Amniotic stem cell (primary cell): ENCODE measurements at places on chromosomes 6 and 20.

DNA sequence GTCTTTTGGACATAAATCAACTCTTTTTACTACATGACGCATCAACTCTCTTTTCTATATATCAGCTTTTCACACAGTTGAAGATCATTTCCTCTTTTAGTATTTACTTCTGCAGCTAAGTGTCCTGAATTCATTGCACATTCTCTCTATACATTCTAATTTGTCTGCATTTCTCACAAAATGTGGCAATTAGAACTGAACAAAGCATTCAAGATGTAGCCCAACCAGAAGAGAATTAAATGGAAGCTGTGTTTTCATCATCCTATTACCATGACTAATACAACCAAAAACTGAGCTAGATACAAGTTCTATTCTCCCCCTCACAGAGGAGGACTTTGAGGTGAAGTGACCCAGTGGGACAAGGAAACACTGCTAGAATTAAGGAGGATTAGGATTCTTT is 86.9 kb downstream of the PLCG1 start:
- no peak for DNase-seq

- DNase-seq: peak; percentile 37
Measured at GRCh38 chr6:7992002-7992815, 72.0 kb downstream of the BLOC1S5 start.

DNA sequence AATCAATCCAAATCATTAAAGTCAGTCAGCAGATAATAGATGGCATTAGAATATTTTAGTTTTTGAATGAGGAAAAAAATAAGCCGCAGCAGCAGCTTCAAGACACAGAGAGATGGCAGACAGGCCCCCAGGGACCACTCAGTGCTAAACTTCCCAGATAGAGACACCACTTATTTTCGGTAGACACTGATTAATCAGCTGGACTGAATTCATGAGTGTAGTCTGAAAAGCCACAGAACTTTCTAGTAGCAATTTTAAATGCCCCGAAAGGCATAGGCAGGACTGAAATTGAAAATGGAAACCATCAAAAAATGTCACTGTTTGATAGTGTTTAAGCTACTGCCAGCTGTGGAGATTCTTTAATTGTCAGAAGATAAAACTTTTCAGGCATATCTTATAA is 3.1 kb upstream of the CLDN20 start:
- no peak for DNase-seq

- DNase-seq: no peak
Measured at GRCh38 chr6:15894973-15895725, 232.3 kb upstream of the DTNBP1 start.

GRCh38 chr6:105562027-105562426 is 159.1 kb upstream of the PREP start:
- no peak for DNase-seq

DNA sequence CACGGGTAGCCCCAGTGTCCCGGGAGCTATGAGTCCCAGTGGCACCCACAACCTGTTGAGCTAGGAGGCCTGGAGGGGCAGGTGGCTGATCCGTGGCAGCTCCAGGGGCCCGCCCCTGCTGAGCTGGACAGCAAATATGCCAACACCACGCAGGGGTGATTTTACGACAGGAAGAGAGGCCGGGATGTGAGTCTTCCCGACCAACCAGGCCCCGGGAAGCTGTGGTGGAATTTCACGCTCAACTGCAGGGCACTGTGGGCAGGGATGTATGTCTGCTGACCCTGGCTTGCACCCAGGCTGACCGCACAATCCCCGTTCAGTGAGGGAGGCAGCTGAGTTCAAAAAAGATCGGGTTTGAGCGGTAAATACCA is 183.9 kb downstream of the ERMARD start:
- no peak for DNase-seq

GRCh38 chr6:44122801-44123200 is 4.5 kb downstream of the MRPL14 start:
- no peak for DNase-seq

GRCh38 chr6:85462673-85463072 is 12.8 kb downstream of the NT5E start:
- no peak for DNase-seq

DNA sequence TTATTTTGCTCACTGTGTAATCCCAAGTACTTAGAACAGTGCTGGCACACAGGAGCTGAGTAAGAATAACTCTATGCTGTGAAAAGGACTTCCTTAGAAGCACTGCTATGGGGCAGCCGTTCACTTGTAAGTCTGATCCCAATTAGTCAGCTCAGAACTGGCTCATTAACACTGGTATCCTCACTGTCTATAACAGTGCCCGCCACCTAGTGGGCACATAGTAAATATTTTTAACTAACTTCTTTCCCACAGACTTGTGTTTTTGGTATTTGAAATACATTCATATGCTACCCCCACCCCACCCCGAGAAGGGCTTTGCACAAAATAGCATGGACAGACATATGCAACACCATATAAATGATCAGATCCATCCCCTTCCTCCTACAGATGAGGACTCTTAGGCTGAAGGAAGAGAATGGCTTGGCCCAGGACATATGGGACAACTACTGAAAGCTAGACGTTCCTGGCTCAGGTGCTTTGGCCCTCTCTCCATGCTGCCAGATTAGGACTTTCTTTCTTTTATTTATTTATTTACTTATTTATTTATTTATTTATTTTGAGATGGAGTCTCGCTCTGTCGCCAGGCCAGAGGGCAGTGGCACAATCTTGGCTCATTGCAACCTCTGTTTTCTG is 47.1 kb downstream of the DST start:
- DNase-seq: no peak

DNA sequence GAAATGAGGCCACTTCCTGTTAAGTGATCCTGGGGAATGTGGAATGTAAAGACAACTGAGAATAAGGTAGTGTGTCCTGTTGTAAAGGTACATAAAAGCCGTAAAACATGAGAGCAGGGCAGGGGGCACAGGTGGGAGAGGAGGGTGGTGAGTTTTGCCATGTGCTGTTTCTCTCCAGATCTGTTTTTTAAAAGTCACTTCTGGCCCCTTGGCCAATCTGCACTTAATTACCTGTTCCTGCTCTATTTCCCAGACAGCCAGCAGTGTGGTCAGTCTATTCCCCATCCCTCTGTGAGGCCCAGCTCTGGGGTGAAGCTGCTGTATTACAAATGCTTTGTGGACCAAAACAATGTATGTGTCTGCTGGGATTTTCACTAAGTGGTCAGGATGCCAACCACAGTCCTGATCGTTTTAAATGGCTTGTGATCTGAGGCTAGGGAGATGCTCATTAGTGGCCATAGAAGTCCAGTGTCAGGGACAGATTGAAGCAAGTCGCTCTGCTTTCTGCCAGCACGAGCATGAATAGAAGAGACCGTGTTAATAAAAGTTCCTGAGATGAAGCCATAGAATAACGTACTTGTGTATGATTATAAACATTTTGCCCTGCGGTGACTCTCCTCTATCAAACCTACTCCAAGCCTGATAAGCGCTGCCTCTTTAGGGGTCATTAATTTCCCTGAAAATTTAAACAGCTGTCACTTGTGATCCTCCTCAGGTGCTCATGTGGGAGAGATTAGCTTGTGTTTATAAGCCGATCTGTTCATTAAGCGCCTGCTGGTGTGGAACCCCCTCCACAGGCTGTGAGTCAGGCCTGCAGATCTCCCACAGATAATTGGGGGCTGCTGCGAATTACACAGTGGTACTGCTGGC is 111.8 kb upstream of the CENPW start:
- DNase-seq: no peak

DNA sequence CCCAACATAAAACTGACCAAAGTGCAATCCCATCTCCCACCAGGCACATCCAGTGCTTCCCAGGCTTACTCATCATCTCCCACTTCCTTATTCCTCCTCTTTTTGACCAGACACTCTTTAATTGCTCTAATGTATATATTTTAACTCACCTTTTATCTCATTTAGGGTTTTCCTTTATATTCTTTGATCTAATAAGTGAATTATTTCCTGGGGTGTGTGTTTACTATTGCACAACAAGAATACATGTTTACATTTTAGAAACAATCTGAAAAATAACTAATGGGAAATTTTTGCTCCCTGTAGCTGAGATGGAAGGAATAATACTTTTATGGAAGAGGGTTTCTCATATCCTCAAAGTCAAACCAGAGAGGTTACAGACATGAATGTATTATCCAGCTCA is 18.4 kb downstream of the RHAG start:
- no peak for DNase-seq

GRCh38 chr6:164108092-164108491 is 693.6 kb downstream of the QKI start:
- DNase-seq: no peak

DNA sequence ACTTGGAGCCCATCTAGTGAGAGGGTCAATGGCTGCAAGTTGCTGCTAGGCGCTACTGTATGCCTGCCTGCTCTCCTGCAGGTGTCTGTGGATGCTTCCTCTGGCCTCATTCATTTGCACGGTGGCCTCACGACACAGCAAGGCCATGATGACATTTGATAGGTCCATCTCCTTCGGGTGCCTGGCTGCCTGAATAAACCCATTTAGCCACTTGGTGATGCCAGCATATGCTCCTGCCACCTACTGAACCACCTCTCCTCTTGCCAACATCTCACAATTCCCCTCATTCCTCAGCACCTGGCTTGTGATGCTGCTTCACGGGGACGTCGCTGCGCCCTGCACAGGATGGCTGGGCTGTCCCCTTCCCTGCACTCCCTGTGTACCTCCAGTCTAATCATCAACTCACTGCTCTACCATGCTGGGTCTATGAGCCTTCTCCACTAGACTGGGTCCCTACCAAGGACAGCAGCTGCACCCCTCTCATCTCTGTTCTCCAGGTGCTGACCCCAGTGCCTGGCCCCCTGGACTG is 51.1 kb downstream of the AGPAT4 start:
- DNase-seq: no peak

DNA sequence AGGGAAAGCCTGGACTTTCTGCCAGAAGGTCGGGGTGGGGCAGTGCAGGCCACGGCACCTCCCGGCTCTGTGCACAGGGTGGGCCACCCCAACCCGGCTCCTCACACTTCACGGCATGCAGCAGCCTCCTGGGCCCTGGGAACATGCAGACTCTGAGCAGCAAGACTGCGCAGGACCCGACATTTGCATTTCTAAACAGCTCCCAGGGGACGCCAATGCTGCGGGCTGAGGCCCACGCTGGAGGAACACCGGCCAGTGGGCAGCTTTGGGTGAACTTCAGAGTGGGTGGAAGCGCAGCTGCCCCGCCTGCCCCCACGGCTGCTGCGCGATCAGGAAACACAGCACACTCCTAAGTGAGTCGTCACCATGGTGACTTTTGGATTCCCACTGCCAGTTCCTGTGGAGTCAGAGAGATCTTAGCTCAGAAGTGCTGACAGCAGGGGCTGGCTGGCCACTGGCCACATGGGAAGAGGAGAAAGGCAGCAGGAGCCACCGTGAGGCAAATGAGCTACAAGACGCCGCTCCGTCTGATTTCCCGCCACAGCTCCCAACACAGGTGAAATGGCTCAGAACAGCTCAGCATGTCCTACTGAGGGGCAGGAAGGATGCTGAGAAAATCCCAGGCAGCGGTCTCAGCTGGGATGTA is 52.1 kb downstream of the RNASET2 start:
- DNase-seq: no peak

- DNase-seq: no peak
Measured at GRCh38 chr6:114284281-114284680, 58.5 kb downstream of the HS3ST5 start.

GRCh38 chr20:49288784-49289696 is 11.2 kb upstream of the ZNFX1 start:
- no peak for DNase-seq

- no peak for DNase-seq
Measured at GRCh38 chr6:87070741-87071140, 24.2 kb downstream of the CGA start.
